ENCODE measurements at places on chromosomes 3 and 15.

DNA sequence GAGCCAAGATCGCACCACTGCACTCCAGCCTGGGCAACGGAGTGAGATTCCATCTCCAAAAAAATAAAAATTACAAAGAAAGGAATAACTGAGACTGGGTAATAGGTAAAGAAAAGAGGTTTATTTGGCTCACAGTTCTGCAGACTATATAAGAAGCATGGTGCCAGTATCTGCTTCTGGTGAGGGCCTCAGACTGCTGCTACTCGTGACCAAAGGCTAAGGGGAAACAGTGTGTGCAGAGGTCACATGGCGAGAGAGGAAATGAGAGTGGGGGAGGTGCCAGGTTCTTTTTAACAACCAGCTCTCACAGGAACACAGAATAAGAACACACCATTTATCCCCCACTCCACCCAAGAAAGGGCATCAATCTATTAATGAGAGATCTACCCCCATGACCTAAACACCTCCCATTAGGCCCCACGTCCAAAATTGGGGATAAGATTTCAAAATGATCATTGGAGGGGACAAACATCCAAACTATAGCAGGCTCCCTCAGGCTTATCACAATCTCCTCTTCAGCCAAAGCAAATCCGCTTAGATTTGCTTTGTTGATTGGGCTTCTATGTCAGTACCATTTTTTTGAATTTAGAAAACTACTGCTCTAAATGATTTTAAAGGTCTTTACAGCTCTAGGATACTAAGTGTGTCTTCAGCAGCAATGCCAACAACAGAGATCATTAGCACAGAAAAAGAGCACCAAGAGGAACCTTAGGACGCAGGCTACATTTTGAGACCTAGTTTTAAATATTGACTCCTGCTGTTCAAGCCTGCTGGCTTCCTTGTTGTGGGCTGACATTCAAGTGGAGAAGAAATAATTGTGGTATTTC lies 84.2 kb upstream of the TBL1XR1 start:
- no peak for DNase-seq

- no peak for DNase-seq
Observed at GRCh38 chr3:177827511-177828207, 630.4 kb upstream of the TBL1XR1 start.

DNA sequence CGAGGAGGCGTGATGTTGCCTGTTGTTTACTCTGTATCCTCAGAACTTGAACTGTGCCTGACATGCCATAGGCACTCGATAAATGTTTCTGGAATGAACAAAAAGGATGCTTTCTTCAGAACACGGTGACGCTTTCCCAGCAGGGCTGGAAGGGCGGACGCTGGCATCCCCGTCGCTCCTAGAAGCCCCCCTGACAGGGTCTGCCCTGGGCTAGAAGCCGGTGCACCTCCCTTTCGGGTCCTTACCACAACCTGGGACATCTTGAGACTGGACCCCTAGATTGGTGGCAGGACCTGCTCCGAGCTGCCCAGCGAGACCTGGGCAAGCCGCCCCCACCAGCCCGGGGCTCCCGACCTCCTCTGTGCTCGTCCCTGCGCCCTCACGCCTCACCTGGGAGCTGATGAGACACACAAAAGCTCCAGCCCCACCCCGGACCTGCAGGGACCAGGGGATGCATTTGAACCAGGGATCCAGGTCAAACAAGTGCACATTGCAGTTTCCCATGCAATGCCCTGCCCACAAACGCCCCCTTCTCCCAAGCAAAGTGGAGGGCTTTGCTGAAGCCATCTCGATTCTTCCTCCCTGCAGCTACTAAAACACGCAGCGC lies 131.2 kb upstream of the MEF2A start:
- DNase-seq = no peak

GRCh38 chr15:64004056-64004455 lies 42.2 kb downstream of the DAPK2 start:
- DNase-seq = no peak

DNA sequence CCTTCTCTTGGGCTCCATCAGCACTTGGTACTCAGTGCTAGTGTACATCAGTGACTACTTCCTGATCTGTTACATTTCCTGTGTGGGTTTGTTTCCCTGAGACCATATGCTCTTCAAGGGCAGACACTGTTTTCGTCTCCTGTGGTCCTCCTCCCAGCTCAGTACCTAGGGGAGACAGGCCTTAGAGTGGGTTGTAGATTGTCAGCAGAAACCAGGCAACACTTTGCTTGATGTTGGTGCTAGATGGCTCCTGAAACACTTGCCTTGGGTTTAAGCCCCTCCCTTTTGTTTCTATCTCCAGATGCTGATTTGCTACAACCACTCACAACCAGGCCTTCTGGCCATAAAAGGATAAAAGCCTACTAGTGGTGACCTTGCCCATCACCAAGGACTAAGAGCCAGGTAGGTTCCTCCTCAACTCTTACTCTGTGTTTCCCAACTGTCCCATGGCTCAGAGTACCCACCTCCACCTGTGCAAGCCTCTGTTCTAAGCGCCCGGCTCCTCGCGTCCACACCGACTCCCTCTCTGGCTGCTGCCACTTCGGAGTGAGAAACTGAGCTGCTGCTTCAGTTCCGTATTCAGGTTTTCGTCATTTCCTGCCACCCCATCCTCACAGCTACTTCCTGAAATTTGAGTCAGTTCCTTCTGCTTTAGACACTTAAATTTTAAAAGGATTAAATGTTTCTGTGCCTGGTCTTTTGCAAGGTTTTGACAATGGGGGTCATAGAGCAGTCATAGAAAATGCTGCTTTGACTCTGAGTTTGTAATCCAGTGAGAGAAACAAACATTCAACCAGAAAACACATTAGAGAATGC lies at the start of gene HCLS1:
Gene HCLS1, minus strand, starts transcription at position 548 of the 816 bp plus-strand sequence. CDS start 2,556 bp downstream, outside the sequence.
- peak; percentile 36 for DNase-seq

GRCh38 chr3:78277801-78278200 lies 1237.9 kb downstream of the ROBO2 start:
- no peak for DNase-seq

GRCh38 chr15:32721596-32721995 lies 3.8 kb downstream of the GREM1 start:
- no peak for DNase-seq

GRCh38 chr15:48466079-48466478 lies 134.8 kb downstream of the DUT start:
- DNase-seq = no peak

DNA sequence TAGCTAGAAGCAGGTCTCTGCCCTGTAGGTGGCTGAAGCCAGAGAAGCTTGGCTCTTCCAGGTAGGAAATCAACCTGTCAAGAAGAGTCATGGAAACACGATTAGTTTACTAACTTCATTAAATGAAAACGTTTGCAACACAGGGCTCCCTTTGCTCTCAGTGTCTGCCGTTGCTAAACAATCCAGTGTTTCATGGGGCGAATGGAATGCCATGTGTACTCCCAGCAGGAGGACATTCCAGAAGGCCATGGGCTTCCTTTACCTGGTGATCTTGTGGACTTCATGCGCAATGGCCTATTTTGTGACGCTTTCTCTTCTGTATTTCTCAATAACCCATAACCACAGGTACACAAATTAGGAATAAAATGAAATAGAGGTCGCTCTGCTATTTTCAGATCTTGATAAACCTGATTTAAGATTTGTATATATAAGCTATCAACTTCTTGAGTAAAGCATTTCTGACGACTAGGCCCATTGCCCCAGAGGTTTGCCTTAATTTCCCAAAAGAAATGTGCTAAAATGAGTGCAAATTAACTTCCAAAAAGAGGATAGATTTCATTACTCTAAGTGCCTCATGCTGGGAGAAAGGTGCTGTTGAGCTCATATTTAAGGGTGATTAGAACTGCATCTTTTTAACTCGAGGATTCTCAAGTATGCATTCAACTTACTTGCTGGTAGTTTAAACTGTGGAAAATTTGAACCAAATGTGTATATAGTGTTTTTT lies 171.0 kb downstream of the EPHA3 start:
- no peak for DNase-seq

DNA sequence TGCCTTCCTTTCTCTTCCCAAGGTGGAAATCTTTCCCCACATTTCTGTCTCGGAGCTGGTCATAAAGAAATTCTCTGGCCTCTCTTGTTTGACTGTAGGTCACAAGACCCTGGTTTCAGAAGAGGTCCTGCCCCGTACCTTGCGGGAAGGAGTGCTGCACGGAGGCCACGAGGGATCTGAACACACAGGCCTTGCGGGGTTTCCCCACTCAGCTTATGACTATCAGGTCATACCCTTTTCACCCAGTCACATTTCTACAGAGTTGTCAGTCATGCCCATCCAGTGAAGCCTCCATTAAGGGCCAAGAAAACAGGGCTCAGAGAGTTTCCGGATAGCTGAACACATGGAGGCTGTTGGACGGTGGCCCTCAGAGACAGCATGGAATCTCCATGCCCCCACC lies 54.7 kb upstream of the ATP13A3 start:
- no peak for DNase-seq

DNA sequence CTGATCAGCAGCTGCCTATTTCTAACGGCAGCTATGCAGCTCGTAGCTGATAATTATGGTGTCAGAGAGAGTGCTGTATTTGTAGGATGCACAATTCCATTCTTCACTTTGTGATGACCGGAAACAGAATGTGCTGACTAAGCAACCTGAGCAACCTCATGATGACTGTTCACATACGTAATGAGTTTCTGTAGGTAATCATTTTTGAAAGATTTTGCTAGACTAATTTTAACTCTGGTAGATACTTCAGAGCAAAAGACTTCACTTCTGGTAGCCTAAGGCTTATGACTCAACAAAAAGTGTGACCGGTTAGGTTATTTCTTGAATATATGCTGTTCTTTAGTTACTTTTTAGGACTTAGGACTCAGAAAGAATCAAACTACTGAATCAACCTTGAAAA lies 567.7 kb downstream of the NAALADL2 start:
- DNase-seq = no peak

All from stimulated activated CD4-positive, alpha-beta T cell treated with anti-CD3 and anti-CD28 coated beads, TNF-alpha, amount 100 ng/mL, for 1 hour (primary cell).